Activated T-cell treated with anti-CD3 and anti-CD28 coated beads, Interleukin-2, amount 50 U/mL, for 24 hours (primary cell): ENCODE measurements at places on chromosomes 5 and 9.

DNA sequence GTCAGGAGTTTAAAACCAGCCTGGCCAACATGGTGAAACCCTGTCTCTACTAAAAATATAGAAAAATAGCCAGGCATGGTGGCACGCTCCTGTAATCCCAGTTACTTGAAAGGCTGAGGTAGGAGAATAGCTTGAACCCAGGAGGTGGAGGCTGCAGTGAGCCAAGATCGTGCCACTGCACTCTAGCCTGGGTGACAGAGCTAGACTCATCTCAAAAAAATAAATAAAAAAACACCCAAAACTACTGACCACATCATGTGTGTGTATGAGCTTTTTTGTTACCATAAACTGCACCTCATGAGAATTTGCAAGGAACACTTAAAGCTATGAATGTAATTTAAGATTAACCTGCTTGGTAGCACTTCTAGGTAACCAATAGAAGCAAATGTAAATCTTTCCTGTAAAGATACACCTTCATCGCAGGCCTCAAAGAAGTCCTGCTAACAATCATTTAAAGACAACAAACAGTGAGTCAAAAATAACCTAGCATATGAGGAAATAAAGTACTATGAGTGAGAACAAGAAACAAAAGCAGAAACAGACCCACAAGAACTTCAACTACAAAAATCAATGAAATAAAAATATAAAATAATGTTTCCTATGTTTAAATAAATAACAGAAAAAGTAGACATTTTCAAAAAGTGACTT lies 13.0 kb downstream of the SLC38A9 start:
- DNase-seq, result no peak

- DNase-seq, result no peak
Observed at GRCh38 chr5:115375893-115376292, 79.4 kb upstream of the CCDC112 start.

GRCh38 chr9:38689678-38690077 lies 30.3 kb downstream of the FAM240B start:
- DNase-seq, result no peak

GRCh38 chr5:137743031-137743640 lies 7.2 kb upstream of the KLHL3 start:
- no peak for DNase-seq

DNA sequence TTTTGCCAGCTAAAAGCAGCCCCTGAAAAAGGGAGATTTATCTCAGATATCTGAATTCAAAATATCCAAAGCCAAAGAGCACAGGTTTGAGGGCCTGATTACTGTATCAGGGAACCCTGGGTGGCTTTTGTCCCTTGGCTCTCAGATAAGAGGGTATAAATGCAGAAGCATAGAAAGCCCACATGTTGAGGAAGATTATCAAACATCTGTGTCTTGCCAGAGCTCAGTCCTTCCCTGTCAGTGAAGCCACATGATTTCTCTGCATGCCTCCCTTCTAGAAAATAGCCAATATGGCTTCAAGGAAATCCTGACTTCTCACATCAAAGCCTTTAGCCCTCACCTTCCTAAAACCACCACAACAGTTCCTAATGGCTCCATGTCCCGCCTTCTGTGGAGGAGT lies 408.0 kb upstream of the DMAC1 start:
- DNase-seq, result no peak

DNA sequence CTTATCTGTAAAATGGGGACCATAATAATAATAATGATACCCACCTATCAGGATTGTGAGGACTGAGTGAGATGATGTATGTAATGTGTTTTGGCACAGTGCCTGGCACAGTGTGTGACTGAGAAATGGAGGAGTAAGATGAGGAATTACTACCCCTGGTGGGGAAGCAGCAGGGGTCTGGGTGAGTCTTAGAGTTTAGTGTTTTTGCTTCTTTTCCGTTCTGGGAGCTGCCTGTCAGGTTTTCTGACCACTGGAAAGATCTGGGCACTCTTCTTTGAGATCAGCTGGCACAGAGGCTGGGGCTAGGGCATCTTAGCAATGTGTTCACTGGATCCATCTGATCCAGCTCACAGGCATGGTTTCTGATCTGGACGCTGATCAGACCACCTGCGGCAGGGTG lies 8.5 kb downstream of the LCP2 start:
- no peak for DNase-seq
